ENCODE measurements at places on chromosomes 3 and 15.

- DNase-seq = no peak
Observed at GRCh38 chr3:151156618-151157216, 46.3 kb downstream of the GPR171 start.

DNA sequence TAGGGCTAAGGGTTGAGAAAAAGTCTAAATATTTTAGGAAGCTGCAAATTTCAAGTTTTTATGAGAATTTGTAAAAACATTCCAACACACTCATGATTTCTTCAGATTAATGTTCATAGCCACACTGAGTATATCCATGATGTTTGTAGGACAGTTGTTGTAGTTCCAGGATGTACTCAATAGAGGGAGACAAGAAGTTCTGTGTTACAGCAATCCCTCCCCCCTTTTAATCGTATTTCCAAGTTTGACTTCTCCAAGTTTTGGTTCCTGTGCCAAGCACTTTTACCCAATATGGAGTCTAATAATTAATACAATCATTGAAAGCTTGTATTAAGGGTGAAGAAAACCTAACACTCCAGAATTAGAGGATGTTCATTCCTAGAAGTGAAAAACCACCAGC lies 143.4 kb downstream of the FEZF2 start:
- no peak for DNase-seq

DNA sequence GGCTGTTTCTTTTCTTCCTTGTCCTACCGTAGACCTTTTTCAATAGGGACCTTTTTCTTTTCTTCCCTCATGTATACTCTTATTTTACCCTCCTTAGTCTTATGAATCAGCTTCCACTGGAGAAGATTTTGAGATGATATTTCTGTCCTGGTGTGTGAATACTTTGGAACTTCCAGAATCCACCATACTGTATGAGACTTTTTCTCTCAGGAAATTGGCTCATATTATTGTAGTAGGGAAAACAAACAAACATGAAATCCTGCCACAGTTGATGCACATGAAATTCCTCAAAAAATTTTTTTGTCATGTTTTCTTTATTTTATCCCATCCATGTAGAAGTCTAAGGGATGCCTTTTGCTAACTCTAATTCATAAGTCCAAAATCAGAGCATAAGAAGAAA lies 289.3 kb upstream of the PLSCR5 start:
- DNase-seq = no peak

DNA sequence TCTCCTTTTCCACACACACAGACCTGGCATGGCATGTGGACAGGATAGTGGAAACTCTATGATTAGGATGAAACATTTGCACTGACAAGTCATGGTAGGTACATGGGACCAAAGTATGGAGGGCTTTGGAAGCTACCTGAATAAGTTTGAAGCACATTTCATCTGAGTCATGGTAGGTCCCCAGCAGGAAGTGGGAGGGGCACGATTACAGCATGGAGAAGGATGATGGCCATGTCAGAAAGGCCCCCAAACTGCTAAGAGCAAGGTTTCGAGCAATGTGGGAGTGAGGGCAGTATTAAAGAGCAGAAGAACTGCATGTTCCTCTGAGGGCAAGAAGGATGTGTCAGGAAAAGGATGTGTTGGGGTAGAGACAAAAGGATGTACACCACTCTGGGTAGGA lies 51.5 kb upstream of the CSTA start:
- no peak for DNase-seq

GRCh38 chr3:171977441-171977840 lies 61.9 kb upstream of the FNDC3B start:
- no peak for DNase-seq

- no peak for DNase-seq
Observed at GRCh38 chr3:157077565-157077991, 82.4 kb downstream of the CCNL1 start.

GRCh38 chr15:49179433-49180190 lies 9.6 kb downstream of the GALK2 start:
- DNase-seq = no peak

GRCh38 chr3:16024548-16024947 lies 149.9 kb upstream of the GALNT15 start:
- DNase-seq = no peak

All from esophagus squamous epithelium (tissue), 5 donors.